Activated T-cell treated with anti-CD3 and anti-CD28 coated beads for 48 hours (primary cell): ENCODE measurements at places on chromosomes 7 and 10.

DNA sequence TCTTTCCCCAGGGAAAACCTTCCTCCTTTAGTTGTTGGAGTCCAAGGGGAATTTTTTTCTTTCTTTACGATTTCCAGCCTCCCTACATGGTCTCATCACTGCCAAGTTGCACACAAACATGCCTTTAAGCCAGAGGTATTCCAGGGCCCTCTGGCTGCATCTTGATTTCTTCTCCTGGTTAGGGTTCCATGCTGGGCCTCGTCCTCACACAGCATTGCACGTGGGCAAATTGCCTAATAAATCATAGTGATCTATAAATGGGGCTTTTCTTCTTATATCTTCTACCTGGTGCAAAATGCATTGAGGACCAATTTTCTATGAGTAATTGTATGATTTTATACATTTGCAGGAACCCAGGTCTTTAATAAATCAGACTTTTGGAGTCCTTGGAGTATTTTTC is 284.2 kb downstream of the C7orf25 start:
- DNase-seq, result no peak

DNA sequence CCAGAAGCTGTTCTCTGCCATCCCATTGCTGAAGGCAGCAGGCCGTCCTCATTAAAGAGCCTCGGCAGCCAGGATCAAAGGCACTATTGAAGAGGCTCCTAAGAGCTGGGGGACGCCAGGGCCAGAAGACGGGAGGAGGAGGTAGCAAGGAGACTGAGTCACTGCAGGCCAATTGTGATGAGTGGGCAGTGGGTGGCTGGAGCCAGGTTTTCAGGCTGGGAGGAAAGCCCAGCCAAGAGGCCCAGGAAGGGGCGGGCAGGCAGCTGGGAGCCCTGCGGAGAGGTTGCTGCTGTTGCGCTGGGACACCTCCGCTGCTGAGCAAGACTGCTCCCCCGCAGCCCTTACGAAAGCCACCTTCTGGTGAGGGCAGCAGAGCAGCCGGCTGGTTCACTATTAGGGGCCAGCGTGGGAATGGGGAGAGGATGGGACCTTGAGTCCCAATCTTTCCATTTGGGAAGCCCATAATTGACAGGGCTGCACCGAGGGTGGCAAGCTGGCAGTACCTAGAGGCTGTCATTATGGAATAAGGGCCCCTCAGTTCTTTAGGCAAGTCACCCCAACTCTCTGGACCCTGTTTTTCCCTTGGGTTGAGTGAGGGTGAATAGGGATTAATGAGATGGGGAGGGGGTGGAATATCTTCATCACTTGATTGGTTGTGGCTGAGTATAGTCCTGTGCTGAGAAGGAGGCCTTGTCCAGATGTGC is 48.4 kb downstream of the UNC5B start:
- DNase-seq, result no peak

GRCh38 chr10:131996466-131997365 is 15.0 kb upstream of the BNIP3 start:
- no peak for DNase-seq

DNA sequence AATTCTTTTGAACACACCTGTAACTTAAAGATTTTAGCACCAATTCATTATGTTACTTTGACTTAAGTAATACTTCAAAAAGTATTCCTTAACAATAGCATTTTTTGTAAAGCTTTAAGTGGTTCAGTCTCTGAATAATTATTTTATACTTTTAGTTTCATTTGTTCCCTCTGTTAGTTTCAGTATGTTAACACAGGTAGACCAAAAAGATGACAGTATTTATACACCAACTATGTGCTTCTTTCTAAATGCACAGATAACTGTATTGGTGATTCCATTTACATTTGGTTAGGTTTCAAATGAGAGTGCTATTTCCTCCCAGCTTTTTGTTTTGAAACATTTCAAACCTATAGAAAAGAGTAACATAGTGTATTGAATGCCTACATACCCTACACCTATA is 14.0 kb downstream of the RALA start:
- no peak for DNase-seq

GRCh38 chr10:133359554-133359971 is 1.7 kb upstream of the FUOM start:
- no peak for DNase-seq

DNA sequence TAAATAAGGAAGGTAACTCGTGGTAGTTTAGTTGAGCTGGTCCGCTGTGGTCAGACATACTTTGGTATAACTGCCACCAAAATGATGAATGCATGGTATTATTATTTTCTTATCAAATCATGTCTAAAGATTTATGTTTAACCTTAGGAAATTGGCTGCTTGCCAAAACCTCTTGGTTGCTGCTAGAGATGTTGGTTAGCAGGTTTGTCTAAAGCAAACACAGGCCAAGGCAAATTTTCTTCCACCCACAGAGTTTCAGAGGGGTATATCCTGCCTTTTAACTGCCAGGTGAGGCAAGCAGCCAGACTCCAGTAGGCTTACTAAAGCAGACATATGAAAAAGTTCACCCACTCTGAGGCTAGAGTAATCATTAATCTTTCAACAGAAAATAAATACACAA is 101.4 kb downstream of the SEMA3E start:
- no peak for DNase-seq

DNA sequence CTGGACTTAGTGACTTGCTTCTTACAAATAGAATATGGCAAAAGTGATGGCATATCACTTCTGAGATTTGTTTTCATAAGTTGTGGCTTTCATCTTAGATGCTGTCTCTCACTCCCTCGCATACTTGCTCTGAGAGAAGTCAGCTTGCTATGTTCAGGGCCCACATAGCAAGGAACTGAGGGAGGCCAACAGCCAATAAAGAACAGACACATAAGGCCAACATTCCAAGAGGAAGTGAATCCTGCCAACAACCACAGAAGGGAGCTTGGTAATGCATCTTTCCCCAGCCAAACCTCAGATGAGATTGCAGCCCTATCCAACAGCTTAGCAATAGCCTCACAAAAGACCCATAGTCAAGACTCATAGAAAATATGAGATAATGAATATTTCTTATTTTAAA is 39.2 kb upstream of the DMTF1 start:
- no peak for DNase-seq

DNA sequence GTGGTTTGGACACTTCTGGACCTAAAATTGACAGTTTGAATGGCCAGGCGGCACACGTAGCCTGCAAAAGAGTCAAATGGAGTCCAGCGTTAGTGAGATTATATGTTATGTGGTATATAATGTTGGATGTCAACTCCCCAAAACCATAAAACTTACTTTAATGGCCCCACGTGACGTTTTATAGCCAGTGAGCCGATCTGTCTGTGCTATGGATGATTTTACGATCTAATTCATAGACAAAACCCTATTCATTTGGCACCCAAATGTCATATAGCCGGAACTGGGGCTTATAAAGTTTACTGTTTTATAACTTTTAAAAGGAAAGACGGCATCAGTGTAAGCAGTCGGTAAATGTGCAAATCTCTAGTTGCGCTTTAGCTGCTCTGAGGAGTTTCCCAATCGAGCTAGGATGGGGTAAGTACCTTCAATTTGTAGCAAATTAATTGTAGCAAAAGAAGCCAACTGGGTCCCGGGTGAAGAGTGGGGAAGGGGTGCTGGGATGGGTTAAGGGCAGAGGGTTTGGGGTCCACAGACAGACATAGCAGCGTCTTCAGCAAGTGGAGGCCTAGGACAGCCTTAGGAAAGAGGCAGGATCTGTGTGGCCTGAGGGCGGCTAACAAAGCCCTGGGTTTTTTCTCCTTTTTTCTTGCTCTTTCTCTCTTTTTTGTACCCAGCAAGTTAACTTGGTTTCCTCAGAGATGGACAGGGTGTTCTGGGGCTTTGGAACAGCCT is 3.2 kb downstream of the HOXA5 start:
- DNase-seq, result no peak

DNA sequence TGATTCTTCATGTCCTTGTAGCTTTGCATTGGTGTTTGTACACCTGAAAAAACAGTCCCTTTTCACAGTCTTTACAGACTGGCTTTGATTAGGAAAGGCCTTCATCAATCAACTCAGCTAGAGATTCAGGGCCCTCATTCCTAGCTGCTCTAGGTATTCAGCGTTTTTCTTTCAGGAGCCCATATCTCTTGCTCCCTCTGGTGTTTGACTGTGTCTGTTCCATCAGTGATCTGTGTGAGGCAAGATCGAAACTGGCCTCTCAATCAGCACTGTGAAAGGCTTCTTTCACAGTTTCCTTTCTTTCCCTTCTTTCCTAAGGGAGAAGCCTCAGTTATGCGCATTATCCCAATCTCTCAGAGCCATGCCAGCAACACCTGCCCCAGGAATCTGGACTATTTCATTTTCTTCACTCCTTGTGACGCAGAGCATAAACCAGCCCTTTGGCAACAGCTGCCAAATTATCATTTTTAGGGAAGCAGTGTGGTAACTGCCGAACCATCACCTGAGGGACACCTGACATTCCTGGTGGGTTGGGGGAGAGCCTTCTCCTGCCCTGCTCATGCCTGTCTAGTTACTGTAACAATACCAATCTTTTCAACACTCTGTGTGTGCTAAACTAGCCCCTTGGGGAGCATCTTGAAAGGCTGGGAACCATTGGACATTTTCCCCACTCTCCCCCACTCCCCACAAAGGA is 75.7 kb upstream of the CCDC71L start:
- DNase-seq, result no peak

GRCh38 chr7:77923419-77923818 is 124.8 kb downstream of the PHTF2 start:
- no peak for DNase-seq

GRCh38 chr7:85185424-85186082 is 1.3 kb downstream of the SEMA3D start:
- DNase-seq, result no peak

DNA sequence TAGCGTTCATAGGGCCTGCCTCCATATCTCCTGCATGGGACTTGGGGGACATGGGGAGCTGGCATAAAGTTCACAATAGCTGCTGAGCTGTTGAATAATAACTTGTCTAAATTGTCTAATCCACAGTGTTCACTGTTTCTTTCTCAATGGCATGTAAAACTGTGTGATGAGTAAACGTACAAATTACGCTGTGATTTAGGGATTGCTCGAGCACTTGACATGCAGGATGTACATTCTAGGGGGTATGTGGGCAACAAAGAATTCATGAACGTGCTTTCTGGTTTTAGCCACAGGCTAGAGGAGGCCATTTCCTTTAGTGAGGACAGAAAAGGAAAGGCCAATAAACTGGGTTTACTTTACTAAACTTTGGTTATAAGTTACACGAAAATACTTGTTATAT is 534.2 kb upstream of the ZWINT start:
- no peak for DNase-seq

GRCh38 chr10:16478801-16479200 is 42.0 kb downstream of the PTER start:
- DNase-seq, result no peak

DNA sequence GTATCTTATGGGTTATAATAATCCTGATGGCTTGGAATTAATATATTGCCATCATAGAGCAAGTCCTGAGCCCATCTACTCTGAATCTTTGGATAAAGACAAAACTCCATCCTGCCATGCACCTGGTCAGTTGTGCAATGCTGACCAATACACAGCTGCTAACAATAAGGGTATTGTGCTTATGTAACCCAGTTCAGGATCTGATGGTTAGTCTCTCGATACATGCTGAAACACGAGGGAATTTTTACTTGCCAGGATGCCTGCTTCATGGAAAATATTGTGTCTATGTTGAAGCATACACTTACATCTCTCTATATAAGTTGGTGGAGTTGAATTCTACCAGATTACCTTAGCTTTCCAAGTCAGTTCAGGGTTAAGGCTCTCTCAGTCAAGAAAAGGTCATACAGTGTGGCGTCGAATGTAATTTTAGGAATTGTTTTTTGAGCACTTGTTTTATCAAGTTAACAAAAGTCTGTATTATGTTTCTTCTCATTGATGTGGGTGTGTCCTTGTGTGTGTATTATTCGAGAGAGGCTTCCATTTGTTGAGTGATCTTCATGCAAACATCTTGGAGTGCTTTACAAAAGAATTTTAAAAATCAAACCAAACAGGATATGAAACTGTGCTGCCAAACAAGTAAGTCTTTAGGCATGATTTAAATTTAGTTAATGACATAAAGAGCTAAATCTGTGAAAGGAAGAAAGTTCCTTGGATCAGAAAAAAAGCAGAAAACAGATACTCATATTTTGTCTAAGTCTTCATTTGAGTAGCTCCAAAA is 449.1 kb downstream of the SUGCT start:
- no peak for DNase-seq

DNA sequence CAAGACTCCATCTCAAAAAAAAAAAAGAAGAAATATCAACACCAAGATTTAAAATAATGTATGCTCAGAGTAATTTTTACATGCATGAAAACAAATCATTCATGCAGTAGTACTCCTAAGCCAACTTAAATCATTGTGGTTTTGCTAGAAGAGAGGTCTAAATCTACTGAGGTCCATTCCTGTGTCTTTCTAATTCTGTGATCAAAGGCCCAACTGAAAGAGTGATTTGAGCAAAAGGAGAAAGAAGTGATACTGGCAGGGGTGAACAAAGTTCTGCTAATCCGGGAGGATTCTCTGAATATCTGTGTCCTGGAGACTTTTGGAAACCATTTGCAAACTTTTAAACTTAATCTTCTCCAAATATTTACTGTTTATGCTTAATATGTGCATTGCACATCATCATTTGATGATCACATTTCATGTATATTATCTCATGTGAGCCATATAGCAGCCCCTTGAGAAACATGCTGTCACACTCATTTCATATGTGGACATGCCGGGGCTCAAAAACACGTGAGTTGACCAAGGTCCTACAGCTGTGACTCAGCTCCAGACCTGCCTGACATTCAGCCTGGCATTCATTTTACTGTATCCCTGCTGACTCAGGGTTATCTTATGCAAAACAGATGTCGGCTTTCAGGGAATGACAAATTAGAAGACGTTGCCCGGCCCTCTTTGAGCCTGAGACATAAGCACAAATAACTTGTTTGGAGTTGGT is 76.4 kb downstream of the FAM107B start:
- DNase-seq, result no peak

GRCh38 chr7:100545360-100546128 is 6.5 kb downstream of the AGFG2 start:
- peak; percentile 67 for DNase-seq

DNA sequence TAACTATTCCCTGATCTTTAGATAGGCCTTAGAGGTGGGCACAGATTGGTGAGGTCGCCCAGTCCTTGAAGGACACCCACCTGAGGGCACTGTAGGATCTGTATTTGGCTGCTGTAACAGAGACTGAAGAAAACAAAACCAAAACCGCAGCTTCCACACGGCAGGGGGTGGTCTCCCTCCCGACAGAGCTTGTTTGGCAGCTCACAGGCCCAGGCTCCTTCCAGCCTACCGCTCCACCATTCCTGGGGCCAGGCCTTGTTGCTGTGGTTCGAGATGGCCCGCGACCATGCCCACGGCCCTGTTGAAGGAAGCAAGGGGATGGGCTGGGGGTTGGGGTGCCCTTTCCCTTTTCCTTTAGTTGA is 30.4 kb downstream of the ZNF783 start:
- no peak for DNase-seq

GRCh38 chr7:91459539-91459938 is 195.3 kb downstream of the FZD1 start:
- DNase-seq, result no peak
